Fibroblast of villous mesenchyme (primary cell): ENCODE measurements at places on chromosomes 16 and 17.

GRCh38 chr16:22624038-22624799, 113.5 kb downstream of the NPIPB5 start:
- DNase-seq, result no peak

GRCh38 chr17:5115673-5116651, at the start of gene USP6:
TSS of gene USP6 (plus strand) at chr17:5116032. CDS start at chr17:5130368, 14,336 bp downstream.
- DNase-seq, result no peak

- no peak for DNase-seq
Measured at GRCh38 chr17:46783031-46783593, 35.4 kb downstream of the WNT3 start.

DNA sequence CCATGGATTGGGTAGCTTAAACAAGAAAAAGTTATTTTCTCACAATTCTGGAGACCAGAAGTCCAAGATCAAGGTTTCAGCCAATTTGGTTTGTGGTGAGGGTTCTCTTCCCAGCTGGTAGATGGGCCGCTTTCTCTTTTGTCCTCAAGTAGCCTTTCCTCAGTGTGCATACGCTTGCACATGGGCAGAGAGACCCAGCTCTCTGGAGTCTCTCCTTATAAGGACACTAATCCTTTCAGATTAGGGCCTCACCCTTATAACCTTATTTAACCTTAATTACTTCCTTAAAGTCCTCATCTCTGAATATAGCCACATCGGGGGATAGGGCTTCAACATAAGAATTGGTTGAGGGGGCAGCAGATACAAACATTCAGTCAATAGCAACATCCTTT, 68.4 kb upstream of the NLK start:
- DNase-seq, result no peak

DNA sequence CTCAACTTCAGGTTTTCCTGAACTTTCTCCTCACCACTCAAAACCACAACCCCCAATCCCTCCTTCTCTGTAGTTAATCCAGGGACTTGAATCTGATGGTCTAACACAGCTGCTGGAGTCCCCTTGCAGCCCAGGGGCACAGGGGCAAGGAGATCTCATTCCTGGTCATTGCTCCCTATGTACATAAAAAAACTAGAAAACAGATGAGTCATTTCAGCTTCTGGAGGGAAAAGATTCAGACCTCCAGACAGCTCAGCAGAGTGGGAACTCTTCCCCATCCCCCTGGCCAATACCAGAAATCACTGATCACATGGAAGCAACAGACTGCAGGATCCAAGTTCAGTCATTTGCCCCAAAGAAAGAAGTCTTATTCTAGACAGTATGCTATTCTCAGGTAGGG, 62.1 kb downstream of the DYNLRB2 start:
- DNase-seq, result peak; percentile 11

DNA sequence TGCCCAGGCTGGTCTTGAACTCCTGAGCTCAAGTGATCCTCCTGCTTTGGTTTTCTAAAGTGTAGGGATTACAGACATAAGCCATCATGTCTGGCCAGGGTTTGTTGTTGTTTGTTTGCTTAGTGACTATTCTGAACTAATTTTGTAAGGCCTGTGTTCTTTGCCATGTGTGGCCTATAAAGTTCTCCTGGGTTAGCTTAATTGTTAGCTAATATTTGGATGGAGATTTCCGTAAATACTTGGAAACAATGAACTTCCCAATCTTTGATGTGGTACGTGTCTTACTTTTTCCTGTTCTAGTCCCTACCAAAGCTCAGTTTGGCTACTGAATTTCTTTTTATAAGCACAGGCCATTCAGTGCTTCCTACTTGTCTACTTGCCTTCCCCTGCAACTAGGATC, 24.9 kb downstream of the DUS2 start:
- no peak for DNase-seq
